ENCODE measurements at places on chromosomes 3 and 15. TPM values are rescaled to one million over a fixed set of nuclear protein-coding genes. Genes with fewer than 3 reads are reported as not detected.
A peak's percentile ranks its signal among the peaks of the same experiment; 100 is the strongest.

Gene C3orf20
- not detected for total RNA-seq

Gene BDH1
- 136 TPM for total RNA-seq

Gene GP9
- 0.45 TPM for total RNA-seq

Gene PHLDB2
- 13.6 TPM for total RNA-seq

Gene ADAMTS17
- 0.59 TPM for total RNA-seq

Gene MST1R
- total RNA-seq = 0.50 TPM

Gene CCR3
- total RNA-seq = 4.3 TPM

Gene SLC2A2
- total RNA-seq = not detected

Gene CNTN6
- total RNA-seq = not detected

DNA sequence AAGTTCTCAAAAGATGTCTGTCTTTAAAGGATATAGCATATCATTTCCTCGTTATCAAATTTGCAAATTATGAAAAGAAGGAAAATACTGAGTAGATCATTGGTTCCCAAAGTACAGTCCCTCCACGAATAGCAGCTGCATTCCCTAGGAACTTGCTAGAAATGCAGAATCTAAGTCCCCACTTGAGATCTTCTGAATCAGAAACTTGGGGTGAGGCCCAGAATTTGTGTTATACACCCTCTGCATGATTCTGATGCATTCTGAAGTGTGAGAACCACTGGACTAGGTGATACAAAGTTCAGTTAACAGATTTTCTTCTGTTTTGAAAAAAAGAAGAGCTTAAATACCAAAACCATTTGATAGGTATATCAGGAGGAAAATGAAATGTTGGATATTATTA is 77.1 kb downstream of the SLC25A26 start:
- peak overlapping the region; percentile 89 for H3K27ac ChIP-seq
- H3K4me1 ChIP-seq = peaks cover 39% of the 10 kb centered on the region
- H3K27me3 ChIP-seq = no peaks in the 10 kb centered on the region
- H3K4me3 ChIP-seq = peak overlapping the region; percentile 60
- no peaks in the 10 kb centered on the region for H3K36me3 ChIP-seq
- DNase-seq = no peak

DNA sequence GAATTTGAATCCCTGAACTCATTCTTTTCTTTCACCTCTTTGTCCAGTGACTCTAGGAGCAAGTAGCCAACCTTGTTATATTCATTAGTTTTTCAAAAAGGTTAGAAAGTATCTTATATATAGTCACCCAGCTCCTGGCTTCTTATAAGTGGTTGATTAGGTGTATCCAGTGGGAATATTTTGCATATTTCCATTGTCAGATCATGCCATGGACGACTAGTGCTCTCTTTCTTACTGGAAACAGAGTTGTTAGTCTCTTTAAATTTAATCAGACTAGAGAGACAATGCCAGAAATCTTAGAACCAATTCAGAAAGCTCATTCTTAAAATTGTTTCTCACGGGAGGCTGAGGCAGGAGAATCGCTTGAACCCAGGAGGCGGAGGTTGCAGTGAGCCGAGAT is 73.4 kb downstream of the CHRD start:
- no peaks in the 10 kb centered on the region for H3K4me1 ChIP-seq
- DNase-seq = no peak
- no peak overlapping the region for H3K27ac ChIP-seq
- no peaks in the 10 kb centered on the region for H3K36me3 ChIP-seq

DNA sequence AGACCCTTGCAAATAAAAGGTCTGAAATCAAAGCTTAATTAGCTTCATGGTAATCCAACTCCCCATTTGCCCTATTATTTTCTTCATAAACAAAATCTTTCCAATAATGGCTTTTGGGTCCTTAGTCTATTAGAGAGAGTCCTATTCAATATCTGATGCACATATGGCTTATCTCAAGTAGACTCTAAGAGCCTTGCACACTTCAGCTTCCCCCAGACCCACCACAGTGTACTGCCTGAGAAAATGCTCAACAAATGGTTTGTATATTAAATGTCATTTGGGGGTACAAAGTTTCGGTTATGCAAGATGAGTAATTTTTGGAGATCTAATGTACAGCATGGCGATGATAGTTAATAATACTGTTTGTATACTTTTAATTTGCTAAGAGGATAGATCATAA is 28.9 kb downstream of the FSTL1 start:
- H3K4me1 ChIP-seq = peaks cover 9% of the 10 kb centered on the region
- peaks cover 18% of the 10 kb centered on the region for H3K27me3 ChIP-seq
- no peaks in the 10 kb centered on the region for H3K36me3 ChIP-seq
- no peak for DNase-seq
- no peak overlapping the region for H3K4me3 ChIP-seq

DNA sequence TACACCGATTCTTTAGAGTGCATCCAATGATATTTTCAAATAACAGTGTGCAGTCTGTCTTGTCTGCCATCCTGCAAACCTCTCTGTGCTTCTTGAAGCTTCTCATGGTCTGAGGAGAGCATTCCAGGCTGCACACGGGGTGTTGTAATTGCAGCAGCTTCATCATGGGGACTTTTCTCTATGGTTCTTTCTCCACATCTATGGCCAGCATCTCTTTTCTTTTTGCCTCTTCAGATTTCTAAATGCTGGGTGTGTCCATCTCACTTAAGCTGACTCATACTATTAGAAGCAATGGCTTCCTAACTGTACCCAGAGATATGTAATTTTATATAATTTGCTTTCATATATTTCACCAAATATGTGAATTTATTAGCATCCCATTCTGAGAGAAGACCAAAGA is 63.8 kb upstream of the EPHB3 start:
- DNase-seq = no peak
- no peak overlapping the region for H3K27ac ChIP-seq
- H3K36me3 ChIP-seq = no peaks in the 10 kb centered on the region
- H3K4me3 ChIP-seq = no peak overlapping the region

DNA sequence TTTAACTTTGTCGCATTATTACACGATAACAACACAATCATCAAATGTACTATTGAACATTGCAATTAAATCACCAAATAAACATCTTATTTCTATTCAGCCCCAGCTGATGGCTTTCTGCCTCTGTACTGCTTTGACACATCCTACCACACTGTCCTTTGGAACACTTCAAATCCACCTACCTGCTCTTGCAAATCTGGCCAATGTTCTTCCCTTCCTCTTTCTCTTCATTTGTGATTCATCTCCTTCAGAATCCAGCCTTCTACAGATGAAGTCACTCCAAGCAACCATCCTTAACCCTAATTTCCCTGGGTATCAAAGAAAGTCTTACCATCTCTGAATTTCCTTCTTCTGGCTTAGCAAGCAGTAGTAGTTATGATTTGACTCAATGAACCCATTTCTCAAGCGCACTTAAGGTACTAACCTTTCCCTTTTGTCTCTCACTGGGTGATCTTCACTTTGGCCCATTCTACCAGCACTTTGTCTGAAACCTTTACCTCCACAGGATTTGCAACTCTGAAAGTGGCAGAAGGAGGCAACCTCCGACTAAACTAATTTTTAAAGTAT is 502.9 kb downstream of the FOXP1 start:
- H3K27ac ChIP-seq = peak overlapping the region; percentile 78
- DNase-seq = no peak
- no peaks in the 10 kb centered on the region for H3K36me3 ChIP-seq
- no peaks in the 10 kb centered on the region for H3K27me3 ChIP-seq

DNA sequence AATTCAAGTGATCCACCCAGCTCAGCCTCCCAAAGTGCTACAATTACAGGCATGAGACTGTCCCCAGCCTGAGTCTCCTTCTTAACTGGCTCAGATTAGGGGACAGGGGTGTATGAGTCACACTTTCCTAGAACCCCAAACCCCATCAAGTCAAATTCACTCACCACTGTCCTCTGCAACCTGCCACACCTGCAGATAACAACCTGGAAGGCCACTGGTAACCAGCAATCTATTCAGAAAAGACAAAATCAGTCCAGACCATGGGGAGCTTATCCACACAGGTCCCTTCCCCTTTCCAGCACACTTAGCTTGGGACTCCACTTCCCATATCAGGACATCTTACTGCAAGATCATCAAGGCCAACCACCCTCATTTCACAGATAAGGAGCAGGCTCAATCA is 6.4 kb downstream of the WDR73 start:
- H3K27ac ChIP-seq = no peak overlapping the region
- DNase-seq = no peak
- H3K27me3 ChIP-seq = no peaks in the 10 kb centered on the region

GRCh38 chr3:189282189-189282588 is 110.4 kb downstream of the TPRG1 start:
- peaks cover 20% of the 10 kb centered on the region for H3K4me1 ChIP-seq
- no peaks in the 10 kb centered on the region for H3K36me3 ChIP-seq
- no peaks in the 10 kb centered on the region for H3K27me3 ChIP-seq
- no peak overlapping the region for H3K27ac ChIP-seq
- no peak for DNase-seq
- H3K4me3 ChIP-seq = no peak overlapping the region

DNA sequence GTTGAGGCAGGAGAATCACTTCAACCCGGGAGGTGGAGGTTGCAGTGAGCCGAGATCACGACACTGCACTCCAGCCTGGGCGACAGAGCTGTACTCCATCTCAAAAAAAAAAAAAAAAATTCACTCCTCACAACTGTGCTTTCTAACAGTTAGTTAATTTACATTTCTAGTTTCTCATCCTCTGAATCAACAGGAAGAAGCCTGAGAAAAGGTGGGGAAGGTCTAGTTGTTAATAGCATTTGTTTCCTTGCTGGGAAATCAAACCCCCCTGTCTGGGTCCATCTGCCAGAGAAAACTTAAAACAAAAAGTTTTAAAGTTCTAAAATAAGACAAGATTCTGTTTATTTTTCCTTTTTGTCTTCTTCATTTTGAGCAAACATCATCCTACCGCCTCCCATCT is 62.3 kb downstream of the TMEM39A start:
- peaks cover 4% of the 10 kb centered on the region for H3K4me1 ChIP-seq
- H3K27me3 ChIP-seq = no peaks in the 10 kb centered on the region
- H3K36me3 ChIP-seq = peaks cover 9% of the 10 kb centered on the region
- no peak for DNase-seq
- H3K4me3 ChIP-seq = no peak overlapping the region

GRCh38 chr15:73796331-73796831 is 43.2 kb upstream of the INSYN1 start:
- no peak overlapping the region for H3K4me3 ChIP-seq
- H3K4me1 ChIP-seq = no peaks in the 10 kb centered on the region
- H3K27ac ChIP-seq = no peak overlapping the region
- no peak for DNase-seq
- no peaks in the 10 kb centered on the region for H3K36me3 ChIP-seq

DNA sequence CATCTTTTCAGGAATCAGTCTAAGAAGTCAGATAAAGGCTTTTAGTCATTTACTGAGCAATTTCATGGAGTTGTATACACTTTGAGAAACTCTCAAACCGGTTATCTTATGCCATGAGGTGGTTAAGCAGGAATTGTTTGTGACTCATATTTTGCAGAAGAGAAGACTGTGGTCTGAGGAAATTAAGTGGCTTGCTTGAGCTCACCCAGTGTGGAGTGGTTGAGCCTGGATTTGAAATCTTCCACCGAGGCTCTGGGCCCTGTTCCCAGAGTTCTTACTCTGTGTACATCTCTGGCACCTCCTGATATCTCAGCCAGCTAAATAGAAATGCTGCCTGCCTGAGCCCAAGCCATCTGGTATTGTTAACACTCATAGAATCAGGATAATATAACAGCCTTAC is 37.8 kb upstream of the BCL6 start:
- H3K27me3 ChIP-seq = peaks cover 3% of the 10 kb centered on the region
- H3K4me1 ChIP-seq = peaks cover 26% of the 10 kb centered on the region
- H3K36me3 ChIP-seq = no peaks in the 10 kb centered on the region

GRCh38 chr3:165920984-165921383 is 83.8 kb upstream of the BCHE start:
- H3K27ac ChIP-seq = no peak overlapping the region
- no peak for DNase-seq
- H3K27me3 ChIP-seq = no peaks in the 10 kb centered on the region
- H3K4me1 ChIP-seq = no peaks in the 10 kb centered on the region
- H3K36me3 ChIP-seq = no peaks in the 10 kb centered on the region
- no peak overlapping the region for H3K4me3 ChIP-seq

DNA sequence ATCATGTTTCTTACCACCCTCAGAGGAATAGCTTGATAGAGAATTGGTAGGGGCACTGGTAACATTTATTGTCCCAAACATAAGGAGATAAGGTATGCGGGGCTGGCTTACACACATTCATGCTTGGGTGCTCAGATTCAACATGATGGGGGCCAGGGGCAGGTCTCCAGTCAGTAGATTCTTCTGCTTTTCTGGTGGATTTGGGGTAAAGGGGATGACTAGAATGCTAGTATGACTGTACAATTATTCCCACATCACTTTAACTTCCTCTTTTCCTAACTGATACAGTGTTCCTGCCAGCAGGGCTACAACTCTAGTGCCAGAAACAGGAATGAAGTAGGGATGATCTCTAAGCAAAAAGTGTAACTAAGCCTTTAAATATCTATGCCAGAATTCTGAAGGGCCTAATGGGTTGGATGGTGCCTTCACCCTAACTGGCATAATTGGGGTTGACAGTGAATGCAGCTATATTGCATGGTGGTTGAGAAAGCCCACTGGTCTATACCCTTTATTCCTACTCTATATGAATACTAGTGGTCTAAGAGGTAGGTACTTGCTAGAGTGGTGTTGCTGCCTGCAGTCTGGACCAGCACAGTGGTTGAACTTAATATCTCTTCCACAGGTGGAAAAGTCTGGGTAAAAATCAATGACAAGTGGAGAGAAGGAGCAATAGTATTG is 117.4 kb downstream of the IL12A start:
- no peaks in the 10 kb centered on the region for H3K36me3 ChIP-seq
- peaks cover 3% of the 10 kb centered on the region for H3K27me3 ChIP-seq
- DNase-seq = no peak
- H3K4me1 ChIP-seq = no peaks in the 10 kb centered on the region

- peak overlapping the region; percentile 83 for H3K27ac ChIP-seq
- peak overlapping the region; percentile 81 for H3K4me3 ChIP-seq
- peaks cover 7% of the 10 kb centered on the region for H3K36me3 ChIP-seq
- no peaks in the 10 kb centered on the region for H3K27me3 ChIP-seq
These were observed 26.5 kb downstream of the KLF13 start for GRCh38 chr15:31352911-31353811.

DNA sequence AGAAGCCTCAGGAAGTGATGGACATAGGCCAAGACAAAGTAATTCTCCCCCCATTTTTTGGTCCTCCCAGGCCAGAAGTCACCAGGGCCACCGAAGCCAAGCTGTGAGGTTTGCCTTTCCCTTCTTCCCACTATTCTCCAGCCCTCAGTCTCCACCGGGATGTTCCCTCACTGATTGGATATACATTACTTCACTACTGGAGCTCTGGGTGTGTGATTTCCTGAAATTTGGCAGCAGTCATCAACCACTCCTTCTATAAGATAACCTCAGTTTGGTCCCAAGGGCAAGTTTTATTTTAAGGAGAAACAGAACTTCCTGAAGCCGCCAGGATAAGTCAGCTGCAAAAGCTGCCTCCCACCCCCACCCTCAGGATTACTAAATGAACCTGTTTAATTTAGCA is 11.3 kb downstream of the SLCO2A1 start:
- H3K27ac ChIP-seq = no peak overlapping the region
- no peak overlapping the region for H3K4me3 ChIP-seq
- no peaks in the 10 kb centered on the region for H3K36me3 ChIP-seq
- DNase-seq = no peak

- no peaks in the 10 kb centered on the region for H3K27me3 ChIP-seq
- no peak overlapping the region for H3K27ac ChIP-seq
- H3K36me3 ChIP-seq = peaks cover 14% of the 10 kb centered on the region
- no peak for DNase-seq
- H3K4me3 ChIP-seq = no peak overlapping the region
These were observed 69.9 kb downstream of the SEC22A start for GRCh38 chr3:123271466-123272159.

- H3K27ac ChIP-seq = no peak overlapping the region
- DNase-seq = no peak
- no peak overlapping the region for H3K4me3 ChIP-seq
- no peaks in the 10 kb centered on the region for H3K27me3 ChIP-seq
- no peaks in the 10 kb centered on the region for H3K4me1 ChIP-seq
These were observed 92.7 kb downstream of the MYLK start for GRCh38 chr3:123791417-123791816.

- peaks cover 8% of the 10 kb centered on the region for H3K36me3 ChIP-seq
- peaks cover 11% of the 10 kb centered on the region for H3K27me3 ChIP-seq
- H3K4me1 ChIP-seq = no peaks in the 10 kb centered on the region
These were observed 23.6 kb upstream of the TRIM59 start for GRCh38 chr3:160473221-160473620.

Measured in natural killer cell treated with Interleukin-12 subunit alpha and Interleukin-12 subunit beta and Interleukin-15 and Interleukin-18, amount 100 ng/mL, for 72 hours (primary cell).